ENCODE measurements at places on chromosomes 3 and 15. TPM values are rescaled to one million over a fixed set of nuclear protein-coding genes. Genes with fewer than 3 reads are reported as not detected.

GRCh38 chr3:34015204-34016142, 217.0 kb downstream of the PDCD6IP start:
- no peak for DNase-seq

DLEC1 gene
- polyA plus RNA-seq, result 0.02 TPM

TUSC7 gene
- polyA plus RNA-seq, result not detected

DNA sequence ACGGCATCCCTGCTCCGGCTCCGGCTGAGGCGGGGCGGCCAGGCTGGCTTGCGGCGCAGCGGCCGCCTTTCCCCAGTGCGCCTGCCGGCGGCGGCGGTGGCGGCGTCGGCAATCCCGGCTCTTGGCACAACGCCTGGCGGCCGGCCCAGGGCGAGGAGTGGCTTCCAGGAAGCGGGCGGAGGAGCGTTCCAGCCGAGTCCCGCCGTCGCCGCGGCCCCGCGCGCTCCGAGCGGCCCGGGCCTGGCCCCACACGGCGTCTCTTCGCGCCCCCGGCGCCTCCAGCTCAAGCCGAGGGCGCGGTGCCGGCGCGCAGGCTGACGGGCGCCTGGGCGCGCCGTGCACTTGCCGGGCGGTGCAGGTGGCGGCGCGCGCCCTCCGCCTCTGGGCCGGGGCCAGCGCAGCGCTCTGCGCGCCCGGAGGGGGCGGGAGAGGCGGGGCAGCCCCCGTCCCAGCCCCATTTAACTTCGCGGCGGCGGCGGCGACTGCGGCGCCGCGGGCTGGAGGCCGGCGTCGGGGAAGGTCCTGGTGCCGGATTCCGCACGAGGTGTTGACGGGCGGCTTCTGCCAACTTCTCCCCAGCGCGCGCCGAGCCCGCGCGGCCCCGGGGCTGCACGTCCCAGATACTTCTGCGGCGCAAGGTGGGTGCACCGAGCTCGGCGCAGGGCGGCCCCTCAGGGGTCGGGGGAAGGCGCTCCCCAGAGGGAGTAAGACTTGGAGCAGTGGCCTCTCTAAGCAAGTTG, at the start of gene ADAMTSL3:
ADAMTSL3 (plus strand) TSS at position 485 of the 740 bp plus-strand sequence. CDS start 1,639 bp downstream, outside the sequence.
- DNase-seq, result no peak

DNA sequence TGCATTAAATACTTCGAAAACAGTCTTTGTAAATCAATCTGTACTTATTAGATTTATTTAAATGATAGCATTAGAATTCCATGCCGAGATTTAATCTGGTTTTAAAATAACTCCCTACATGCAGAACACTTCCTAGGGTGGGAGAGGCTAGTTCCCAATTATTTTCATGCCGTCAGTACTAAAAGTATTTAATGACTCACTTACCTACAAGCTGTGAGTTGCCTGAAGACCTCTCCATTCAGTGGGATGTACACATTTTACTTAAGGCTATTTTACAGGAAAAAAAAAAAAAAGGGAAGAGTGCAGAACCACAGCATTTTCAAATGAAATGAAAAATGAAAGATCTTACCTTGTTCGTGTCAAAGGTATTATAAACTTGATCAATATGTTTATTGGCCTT, 469 bp downstream of the GUCA1C start:
- no peak for DNase-seq

DNA sequence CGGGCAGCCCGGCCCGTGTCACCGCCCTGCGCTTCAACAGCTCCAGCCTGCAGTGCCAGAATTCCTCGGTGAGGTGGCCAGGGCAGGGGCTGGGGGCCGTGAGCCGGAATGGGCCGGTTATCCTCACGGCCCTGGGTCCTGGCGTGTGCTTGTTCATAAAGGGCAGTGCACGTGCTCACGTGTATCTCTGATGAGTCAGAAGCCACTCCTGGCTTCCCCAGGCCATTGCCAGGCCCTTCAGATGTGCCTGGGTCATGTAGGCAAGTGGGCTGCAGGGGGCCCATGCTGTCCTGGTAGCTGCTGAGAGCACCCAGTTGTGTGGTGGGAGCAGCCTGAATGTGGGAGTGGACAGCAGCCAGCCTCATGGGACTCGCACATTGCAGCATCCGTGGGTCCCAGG, 29.2 kb downstream of the PLXNA1 start:
- DNase-seq, result no peak

AHSG gene
- polyA plus RNA-seq, result 0.59 TPM

DNA sequence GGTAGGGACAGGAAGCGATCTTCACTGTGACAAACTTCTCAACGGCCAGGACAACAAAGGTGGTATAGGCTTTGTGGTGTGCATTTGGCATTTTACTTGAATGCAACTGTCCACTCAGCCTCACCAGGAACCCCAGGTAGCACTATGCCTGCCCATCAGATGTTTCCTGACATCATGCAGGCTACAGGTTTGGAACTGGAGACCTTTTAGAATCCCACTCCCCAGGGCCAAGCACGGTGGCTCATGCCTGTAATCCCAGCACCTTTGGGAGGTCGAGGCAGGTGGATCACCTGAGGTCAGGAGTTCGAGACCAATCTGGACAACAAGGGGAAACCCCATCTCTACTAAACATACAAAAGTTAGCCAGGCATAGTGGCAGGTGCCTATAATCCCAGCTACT, 9.6 kb downstream of the STARD5 start:
- no peak for DNase-seq

SCAANT1 gene
- not detected for polyA plus RNA-seq

DNA sequence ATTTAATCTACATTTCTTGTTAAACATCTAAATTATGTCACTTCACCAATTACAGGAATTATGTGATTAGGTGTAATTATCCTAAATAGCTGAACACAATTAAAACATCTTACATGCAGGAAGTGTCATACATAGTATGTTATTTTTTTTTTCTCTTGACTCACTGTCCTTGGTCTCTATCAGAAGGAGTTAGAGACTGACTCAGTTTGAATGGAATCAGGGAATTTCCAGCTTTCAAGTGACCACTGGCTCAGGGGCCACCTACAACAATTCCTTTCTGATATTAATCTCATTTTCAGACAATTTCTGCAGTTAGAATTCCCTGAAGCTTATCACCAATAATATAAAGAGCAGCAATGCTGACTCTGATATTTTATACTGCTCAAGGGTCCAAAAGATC, 400.7 kb downstream of the ROBO1 start:
- no peak for DNase-seq

All from keratinocyte (primary cell).